Testis (tissue), 5 donors: ENCODE measurements at places on chromosomes 16 and 17. TPM values are rescaled to one million over a fixed set of nuclear protein-coding genes. Genes with fewer than 3 reads are reported as not detected.

CUEDC1 gene
- 8.6 TPM for total RNA-seq

ATP2A1 gene
- 17.3 TPM for total RNA-seq

TEKT3 gene
- total RNA-seq = 30.7 TPM

PRAC1 gene
- total RNA-seq = not detected

CIAO2B gene
- total RNA-seq = 179 TPM

HBZ gene
- 9.0 TPM for total RNA-seq

LRRC37A gene
- 10.2 TPM for total RNA-seq

NUPR1 gene
- total RNA-seq = 46.6 TPM

SLC16A5 gene
- total RNA-seq = 11.1 TPM

HS3ST2 gene
- total RNA-seq = 4.4 TPM

FKBP10 gene
- 36.5 TPM for total RNA-seq

SLC38A7 gene
- total RNA-seq = 37.4 TPM

TIMP2 gene
- 482 TPM for total RNA-seq

ZFP3 gene
- total RNA-seq = 6.4 TPM

REXO5 gene
- 228 TPM for total RNA-seq

LPO gene
- 1.8 TPM for total RNA-seq

CDH11 gene
- total RNA-seq = 24.0 TPM

DOC2B gene
- total RNA-seq = 1.4 TPM

PITPNM3 gene
- total RNA-seq = 7.3 TPM

KCNG4 gene
- 0.08 TPM for total RNA-seq

BCL6B gene
- total RNA-seq = 3.5 TPM

ACE gene
- total RNA-seq = 87.8 TPM

EZH1 gene
- total RNA-seq = 53.7 TPM

ADGRG1 gene
- total RNA-seq = 296 TPM

LRRC59 gene
- total RNA-seq = 62.2 TPM

GJD3 gene
- 2.1 TPM for total RNA-seq

DLX3 gene
- 1.5 TPM for total RNA-seq

KCTD19 gene
- 102 TPM for total RNA-seq

OR3A3 gene
- total RNA-seq = not detected
